ENCODE measurements at places on chromosomes 4 and X.

DNA sequence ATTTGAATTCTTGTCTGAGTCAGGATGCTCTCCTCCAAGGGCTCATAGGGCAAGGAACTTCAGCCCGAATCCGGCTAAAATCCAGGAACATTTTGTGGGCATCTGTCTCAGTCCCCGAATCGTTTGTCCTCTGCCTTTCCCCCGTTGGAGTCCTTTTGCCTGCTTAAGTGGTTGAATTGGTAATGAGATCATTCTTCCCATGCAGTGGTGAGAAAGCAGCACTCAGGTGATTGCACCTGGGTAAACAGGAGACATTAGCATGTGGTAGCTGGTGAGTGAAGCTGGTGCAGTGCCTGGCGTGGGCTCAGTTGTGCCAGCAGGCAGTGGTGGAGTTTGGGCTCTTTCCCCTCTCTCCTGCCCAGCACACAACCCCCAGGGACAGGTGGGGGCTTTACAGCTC, 61.9 kb upstream of the MTM1 start:
- DNase-seq, result no peak

- DNase-seq, result no peak
These were observed 11.9 kb downstream of the HADH start for GRCh38 chr4:108001540-108002135.

DNA sequence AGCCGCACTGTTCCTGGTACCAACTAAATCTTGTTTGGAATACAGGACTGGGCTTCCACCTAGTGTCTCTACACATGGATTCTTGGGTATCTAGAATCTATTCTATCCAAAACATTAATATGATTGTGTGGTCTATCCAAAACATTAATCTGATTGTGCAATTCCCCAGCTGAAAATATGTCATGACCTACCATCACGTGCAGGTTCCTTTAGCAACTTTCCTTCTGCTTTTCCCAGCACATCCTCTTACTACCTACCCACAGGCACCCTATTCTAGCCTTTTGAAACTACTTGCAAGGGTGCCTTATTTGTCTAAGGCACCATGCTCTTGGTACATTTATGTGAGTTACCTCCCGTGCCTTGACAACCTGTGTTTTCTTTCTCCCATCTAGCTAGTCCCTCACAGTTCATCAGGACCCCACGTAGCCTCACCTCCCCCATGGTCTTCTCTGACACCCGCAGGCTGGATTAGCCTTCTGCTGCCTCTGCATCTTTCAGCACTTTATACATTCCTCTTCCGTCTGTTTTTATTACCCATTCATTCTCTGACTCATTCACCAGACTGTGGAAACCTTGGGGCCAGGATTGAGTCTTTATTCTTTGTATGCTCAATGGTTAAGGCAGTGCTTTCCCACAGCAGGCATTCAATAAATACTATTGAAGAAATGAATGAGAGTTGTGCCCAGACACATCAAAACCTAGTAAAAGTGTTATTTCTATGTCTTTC, 88.8 kb upstream of the FAM9B start:
- DNase-seq, result no peak

- no peak for DNase-seq
These were observed 176.5 kb downstream of the GASK1B start for GRCh38 chr4:157996061-157997028.

DNA sequence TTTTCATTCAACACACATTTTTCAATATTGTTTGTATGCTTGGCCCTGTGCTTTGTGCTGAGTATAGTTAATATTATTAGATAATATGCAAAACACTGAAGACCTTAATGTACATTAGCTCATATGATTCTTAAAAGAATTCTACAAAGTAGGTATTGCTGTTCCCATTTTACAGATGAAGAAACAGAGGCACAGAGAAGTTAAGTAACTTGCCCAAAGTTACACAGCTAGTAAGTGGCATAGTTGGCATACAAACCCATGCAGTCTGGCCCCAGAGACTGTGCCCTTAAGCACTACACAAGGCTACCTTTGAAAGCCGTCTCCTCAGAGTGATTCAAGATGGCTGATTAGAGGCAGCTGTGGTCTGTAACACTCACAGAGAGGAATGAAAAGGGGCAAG, 293.4 kb upstream of the F9 start:
- no peak for DNase-seq

DNA sequence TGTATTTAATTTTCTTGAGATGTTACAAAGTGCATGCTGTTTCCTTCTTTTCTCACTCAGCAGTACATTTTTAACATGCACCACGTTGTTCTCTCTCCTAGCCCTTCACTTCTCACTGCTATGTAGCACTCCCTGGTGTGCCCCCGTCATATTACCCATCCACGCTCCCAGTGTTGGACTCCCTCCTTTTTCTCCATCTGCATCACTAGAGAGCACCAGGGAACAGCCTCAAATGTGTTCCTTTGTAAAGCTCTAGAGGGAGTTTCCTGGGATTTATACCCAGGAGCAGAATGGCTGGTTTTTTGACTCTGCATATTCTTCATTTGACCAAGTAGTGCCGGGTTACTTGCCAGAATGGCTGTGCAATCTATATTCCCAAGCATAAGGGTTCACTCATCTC, 240.3 kb upstream of the ANXA3 start:
- no peak for DNase-seq

GRCh38 chr4:61500883-61501282, 300.8 kb downstream of the ADGRL3 start:
- no peak for DNase-seq

DNA sequence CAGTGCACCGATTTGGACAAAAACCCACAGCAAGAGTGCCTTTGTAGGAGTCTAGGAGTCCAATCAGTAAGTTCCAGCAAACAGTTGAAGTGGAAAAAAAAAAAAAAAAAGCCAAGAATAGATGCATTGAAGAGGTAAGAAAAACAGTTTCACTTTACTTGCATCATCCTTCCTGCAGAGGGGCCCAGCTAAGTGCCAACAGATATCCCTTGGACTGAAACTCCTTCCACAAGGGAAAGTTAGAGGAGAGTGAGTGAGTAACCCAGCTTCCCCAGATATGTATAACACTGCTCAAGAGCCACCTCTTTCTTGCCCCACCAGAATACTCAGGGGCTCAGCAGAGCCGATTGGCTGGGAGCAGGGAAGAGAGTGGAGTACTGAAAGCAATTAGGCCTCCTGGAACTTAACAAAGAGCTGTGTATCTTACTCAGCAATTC, 617.7 kb upstream of the SMIM31 start:
- no peak for DNase-seq

GRCh38 chrX:20802036-20802435, 535.3 kb upstream of the RPS6KA3 start:
- no peak for DNase-seq

GRCh38 chr4:38185406-38186144, 225.4 kb downstream of the PTTG2 start:
- no peak for DNase-seq

DNA sequence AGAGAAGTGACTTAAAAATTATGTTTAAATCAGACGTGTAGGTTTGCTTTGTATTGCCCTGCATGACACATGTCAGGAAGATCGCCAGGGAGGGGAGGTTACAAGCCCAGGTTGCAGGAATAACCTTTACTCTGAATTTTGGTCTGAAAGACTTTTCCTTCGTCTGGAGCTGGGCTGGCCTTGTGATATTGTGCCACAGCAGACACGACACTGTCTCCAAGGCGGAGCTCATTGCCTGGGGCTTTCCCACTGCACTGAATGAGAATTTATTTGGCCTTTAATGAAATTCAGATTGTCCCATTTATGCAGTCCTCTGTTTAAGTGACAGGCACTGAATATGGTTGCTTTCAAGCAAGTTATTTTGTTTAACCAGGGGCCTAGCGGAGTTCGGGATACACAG, 45.1 kb downstream of the RHOH start:
- DNase-seq, result no peak

DNA sequence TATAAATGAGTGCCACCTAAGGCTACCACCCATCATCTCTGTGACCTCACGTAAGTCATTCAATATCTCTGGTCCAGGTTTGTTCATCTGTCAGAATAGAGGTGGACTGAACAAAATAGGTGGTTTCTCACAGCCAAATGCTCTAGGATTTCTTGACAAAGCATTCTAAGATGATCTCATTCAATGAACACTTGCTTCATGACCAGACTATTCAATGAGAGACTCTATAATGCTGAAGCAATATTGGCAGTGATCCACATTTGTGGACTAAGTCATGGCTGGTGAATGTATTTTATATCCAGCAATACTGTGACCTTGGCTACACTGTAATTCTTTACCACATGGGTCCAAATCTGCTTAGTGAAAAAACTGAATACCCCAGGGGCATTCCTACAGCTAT, 37.9 kb downstream of the LDB2 start:
- DNase-seq, result no peak

- no peak for DNase-seq
These were observed 90.3 kb downstream of the COMMD8 start for GRCh38 chr4:47373174-47373573.

DNA sequence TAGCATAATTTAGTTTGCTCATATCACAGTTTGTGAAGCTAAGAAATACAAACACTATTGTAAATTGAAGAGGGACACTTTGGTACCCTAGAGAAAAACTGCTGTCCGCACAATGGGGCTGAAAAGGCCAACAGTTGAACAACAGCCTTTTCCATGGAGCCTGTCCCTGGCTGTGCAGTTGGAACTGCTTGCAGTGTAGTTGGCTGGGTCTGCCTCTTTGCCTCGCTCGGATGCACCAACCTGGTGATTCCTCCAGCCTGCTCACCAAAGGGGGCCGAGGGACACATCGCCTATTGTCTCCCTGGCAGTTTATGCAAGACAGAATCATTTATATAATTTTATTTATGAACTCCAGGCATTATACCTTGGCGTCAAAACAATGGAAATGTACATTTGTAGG, 16.5 kb upstream of the GALNT7 start:
- no peak for DNase-seq

GRCh38 chr4:85676050-85676425, 201.1 kb downstream of the ARHGAP24 start:
- DNase-seq, result no peak

- DNase-seq, result no peak
These were observed 703.6 kb upstream of the PITX2 start for GRCh38 chr4:111326450-111326849.

DNA sequence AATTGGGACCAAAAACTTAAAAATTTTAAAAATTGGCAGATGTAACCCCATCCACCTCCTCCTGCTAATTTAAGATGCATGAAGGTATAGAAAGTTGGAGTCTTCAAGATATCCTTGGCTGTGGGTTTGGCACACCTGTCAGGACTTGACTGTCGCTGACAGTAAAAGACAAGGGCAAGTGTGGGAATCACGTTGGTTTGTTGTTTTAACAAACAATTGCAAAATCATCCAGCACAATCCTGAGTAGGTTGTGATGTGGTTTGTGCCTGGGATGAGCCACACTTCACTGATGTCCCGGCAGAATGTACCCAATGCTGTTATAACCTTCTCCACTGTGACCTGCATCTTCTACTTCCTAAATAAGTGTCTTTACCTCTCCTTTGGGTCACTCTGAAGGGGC, 24.0 kb downstream of the HOPX start:
- no peak for DNase-seq

DNA sequence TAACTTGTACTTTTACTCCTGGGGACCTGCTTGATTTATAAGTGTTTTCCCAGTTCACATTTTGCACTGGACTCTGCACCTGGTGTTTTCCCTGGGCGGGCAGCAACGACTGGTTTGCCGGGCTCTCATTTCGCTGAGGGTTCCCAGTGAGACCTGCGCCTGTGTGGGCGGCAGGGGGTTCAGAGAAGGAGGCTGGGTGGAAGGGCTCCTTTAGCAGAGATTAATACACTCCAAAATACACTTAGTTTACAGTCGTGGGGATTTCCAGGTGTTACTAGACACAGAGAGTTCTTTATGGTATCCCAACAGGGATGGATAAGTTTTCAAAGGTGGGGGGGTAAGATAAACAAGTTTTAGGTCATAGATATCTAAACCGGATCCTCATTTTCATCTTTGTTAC, 53.0 kb upstream of the SHISA3 start:
- no peak for DNase-seq

Data from stimulated activated CD4-positive, alpha-beta T cell treated with anti-CD3 and anti-CD28 coated beads, Interleukin-1b, Interleukin-23, amount 100 ng/mL, for 1 hour (primary cell).